ENCODE measurements at places on chromosomes 12 and 14.

GRCh38 chr12:132155771-132156572 lies 11.7 kb downstream of the NOC4L start:
- DNase-seq = no peak
- no peaks in the 10 kb centered on the region for H3K4me1 ChIP-seq
- no peaks in the 10 kb centered on the region for H3K27me3 ChIP-seq
- no peak overlapping the region for H3K27ac ChIP-seq
- H3K4me3 ChIP-seq = no peak overlapping the region

DNA sequence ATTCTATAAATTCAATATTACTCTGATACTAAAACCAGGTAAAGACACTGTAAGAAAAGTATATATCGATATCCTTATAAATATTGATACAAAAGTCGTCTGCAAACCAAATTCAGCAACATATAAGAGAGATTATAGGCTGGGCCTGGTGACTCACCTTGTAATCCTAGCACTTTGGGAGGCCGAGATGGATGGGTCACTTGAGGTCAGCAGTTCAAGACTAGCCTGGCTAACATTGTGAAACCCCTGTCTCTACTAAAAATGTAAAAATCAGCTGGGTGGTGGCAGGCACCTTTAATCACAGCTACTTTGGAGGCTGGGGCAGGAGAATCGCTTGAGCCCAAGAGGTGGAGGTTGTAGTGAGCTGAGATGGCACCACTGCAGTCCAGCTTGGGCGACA lies 13.5 kb upstream of the TUBA1C start:
- no peaks in the 10 kb centered on the region for H3K4me1 ChIP-seq
- H3K27ac ChIP-seq = no peak overlapping the region
- no peak overlapping the region for H3K4me3 ChIP-seq
- no peak for DNase-seq

GRCh38 chr14:75434138-75434889 lies 6.5 kb downstream of the JDP2 start:
- H3K27ac ChIP-seq = no peak overlapping the region
- H3K4me3 ChIP-seq = no peak overlapping the region
- no peaks in the 10 kb centered on the region for H3K36me3 ChIP-seq
- no peak for DNase-seq
- H3K4me1 ChIP-seq = no peaks in the 10 kb centered on the region

GRCh38 chr12:77943466-77943865 lies 112.8 kb downstream of the NAV3 start:
- DNase-seq = no peak
- H3K4me1 ChIP-seq = no peaks in the 10 kb centered on the region
- H3K36me3 ChIP-seq = no peaks in the 10 kb centered on the region
- H3K27me3 ChIP-seq = no peaks in the 10 kb centered on the region

GRCh38 chr14:92542766-92543554 lies 29.4 kb downstream of the RIN3 start:
- peaks cover 30% of the 10 kb centered on the region for H3K4me1 ChIP-seq
- DNase-seq = no peak
- no peaks in the 10 kb centered on the region for H3K36me3 ChIP-seq
- no peak overlapping the region for H3K4me3 ChIP-seq
- no peak overlapping the region for H3K27ac ChIP-seq

Data from naive thymus-derived CD4-positive, alpha-beta T cell (primary cell).